Bronchial epithelial cell (primary cell): ENCODE measurements at places on chromosomes 7 and 10.

DNA sequence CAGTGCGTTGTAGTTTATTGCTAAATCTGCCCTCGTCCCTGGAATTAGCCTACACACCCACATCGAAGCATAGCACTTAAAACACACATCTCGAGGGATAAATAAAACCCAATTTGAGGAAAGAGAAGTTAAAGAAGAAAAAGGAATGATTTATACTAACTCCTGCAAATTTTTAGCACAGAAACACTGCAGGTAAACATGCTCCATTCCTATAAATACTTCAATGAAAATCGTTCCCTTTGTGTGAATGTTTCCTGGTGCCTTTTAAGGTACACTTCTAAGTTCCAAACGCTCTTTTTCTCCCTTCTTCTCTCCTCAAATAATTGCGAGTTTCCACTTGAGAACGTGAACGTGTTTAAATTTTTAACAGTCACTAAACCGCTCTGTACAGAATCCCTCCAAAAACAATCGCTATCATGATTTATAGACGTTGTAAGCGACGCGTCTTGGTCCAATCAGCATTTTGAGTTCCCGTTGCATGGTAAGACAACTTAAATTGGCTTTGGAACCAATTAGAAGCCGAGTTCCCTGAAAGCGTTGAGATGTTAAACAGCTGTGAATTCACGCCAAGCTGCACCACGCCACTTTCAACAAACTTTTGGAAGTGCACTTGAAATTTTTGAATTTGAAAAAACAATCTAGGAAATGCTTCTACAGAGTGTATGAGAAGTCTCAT lies 12.5 kb upstream of the EBLN1 start:
- peak; percentile 67 for DNase-seq

GRCh38 chr10:21511095-21511570 lies 14.3 kb downstream of the SKIDA1 start:
- no peak for DNase-seq

DNA sequence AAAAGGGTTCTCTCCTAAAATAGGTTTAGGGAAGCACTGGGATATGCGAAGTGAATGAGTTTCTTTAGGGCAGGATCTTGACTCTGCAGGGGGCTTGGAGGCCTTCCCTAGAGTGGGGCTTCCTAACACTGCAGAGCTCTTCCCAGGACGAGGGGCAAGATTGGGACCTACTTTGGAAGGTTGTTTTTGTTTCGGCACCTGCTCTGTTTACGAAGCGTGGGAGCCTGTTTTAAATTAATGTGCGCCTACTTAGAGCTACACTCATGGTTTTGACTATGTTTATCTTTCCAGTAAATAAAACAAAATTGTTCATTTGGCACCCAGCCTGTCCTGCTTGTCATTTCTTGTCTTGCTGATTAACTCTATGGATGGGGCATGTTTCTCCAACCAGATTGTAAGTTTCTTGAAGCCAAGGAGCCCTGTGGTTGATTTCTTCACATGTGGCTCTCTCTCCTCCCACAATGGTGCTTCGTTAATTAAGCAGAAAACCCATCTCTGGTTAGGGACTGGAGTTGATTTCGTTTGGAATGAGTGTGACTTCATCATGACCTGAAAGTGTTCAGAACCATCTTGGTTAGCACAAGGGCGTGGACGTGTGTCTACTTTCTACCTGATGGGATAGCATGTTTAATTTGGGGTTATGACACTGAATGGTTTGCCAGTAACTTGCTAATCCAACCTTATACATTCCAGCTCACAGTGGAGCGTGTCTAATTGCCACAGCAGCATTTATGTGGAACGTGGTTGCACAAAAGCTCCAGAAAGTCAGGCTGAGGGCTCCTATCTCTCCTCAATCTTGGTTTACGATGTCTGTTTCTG lies 98.1 kb downstream of the TCF7L2 start:
- peak; percentile 82 for DNase-seq

GRCh38 chr7:5283421-5284303 lies 919 bp downstream of the SLC29A4 start:
- DNase-seq: no peak

DNA sequence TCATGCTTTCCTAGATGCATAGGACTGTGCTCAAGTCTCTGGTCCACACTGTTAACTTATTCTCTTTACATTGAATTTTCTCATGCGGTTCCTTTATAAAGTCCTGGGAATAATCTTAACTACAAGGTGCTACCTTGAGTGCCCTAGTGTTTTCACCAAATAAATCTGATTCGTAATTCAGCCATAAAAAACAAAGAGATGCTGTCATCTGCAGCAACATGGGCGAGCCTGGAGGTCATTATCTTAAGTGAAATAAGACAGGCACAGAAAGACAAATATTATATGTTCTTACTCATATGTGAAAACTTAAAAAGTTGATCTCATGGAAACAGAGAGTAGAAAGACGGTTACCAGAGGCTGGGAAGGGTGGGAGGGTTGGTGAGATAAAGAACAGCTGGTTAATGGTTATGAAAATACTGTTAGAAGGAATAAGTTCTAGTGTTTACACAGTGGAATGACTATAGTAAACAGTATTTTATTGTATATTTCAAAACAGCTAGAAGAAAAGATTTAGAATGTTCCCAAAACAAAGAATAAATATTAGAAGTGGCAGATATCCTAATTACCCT lies 38.3 kb downstream of the NT5C3A start:
- DNase-seq: no peak

GRCh38 chr10:88270871-88271713 lies 312.0 kb downstream of the RNLS start:
- peak; percentile 55 for DNase-seq

GRCh38 chr7:102412548-102412947 lies 16.4 kb downstream of the PRKRIP1 start:
- no peak for DNase-seq

DNA sequence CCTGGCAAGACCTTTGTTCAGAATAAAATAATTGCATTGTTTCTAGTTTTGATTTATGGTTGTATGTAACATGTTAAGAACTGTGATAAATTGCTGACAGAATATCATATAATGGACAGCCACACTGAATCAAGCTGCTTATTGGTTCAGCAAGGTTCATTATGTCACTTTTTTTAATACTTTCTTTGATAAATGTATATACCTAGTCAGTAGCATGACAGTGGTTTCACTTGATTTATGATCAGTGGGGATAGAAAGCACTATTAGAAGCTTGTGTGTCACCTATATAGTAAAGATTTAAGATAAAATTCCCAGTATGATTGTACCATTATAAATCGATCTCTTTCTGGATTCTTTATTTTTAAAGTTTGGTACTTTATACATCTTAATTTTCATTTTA lies 4.5 kb downstream of the BUB3 start:
- DNase-seq: no peak

- peak; percentile 51 for DNase-seq
Observed at GRCh38 chr10:178208-178607, 43.0 kb downstream of the ZMYND11 start.

GRCh38 chr10:86480571-86480970 lies 41.0 kb downstream of the WAPL start:
- peak; percentile 22 for DNase-seq
